Activated T-cell treated with anti-CD3 and anti-CD28 coated beads for 4 hours (primary cell): ENCODE measurements at places on chromosomes 3 and 15.

DNA sequence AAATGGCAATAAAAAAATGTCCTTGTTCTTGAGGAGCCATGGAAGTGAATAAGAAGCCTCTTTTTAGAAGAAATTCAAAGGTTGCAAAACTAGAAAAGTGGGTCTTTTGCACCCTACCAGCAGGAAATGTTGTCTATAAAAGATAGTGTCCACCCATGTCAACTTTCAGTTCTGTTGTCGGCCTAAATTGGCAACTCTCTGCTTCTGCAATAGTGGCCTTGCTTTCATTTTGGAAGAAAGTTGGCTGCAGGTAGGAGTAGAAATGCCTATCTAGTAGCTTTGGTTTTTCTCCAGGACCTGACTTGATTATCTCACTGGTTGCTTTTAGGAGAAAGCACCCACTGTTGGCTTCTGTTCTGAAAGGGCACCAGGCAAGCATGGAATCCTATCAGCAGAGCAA, 85.4 kb downstream of the TMEM108 start:
- DNase-seq: no peak

- no peak for DNase-seq
Measured at GRCh38 chr3:194079702-194080172, 56.2 kb upstream of the HES1 start.

GRCh38 chr15:22891426-22892210, 53.2 kb downstream of the NIPA2 start:
- DNase-seq: no peak

GRCh38 chr3:17518189-17519059, 224.0 kb downstream of the TBC1D5 start:
- DNase-seq: no peak

GRCh38 chr3:36558961-36559360, 178.7 kb downstream of the STAC start:
- DNase-seq: no peak

DNA sequence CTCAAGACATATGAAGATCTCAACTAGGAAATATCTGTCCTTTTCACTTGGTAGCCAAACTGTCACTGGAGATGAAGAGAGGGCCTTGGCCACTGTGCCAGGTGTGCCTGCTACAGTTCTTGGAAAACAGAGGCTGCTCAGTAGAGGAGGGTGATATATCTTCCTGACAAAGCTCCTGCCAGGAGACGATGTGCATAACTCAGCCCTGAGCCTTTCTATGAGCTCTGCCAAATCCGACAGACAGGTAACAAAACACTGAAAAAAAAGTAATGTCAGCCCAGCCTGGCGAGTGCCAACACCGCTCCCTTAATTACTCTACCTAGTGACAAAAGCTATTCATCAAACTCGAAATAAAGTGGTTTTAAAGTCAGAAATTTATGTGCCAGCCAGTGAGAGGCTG, 123.2 kb downstream of the MFSD1 start:
- DNase-seq: no peak

GRCh38 chr3:52082951-52083350, 26.6 kb upstream of the DUSP7 start:
- DNase-seq: no peak

DNA sequence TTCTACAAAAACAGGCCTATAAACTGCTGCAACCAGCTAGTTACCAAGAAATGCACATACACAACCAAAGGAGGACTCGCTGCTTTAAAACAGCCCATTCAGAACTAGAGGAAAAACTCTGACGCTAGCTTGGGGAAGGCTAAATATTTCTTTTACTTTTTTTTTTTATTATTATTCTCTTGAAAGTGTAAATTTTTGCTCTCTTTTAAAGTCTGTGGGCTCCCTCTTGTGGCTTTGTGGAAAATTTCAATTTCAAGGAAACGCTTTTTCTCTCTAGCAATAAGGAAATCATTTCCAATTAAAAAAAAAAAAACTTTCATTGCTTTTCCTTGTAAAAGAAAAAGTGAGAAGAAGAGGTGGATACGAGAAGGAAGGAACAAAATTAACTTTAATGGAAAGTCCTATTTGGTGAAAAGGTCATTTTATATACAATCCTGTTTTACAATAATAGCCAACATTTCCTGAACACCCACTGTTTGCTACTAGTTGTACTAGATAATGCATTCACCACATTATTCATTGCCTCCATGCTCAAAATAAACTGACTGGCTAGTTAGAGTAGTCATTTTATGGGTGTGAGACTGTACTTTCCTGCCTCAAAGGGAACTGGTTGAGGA, 51.2 kb upstream of the SAMMSON start:
- DNase-seq: no peak

GRCh38 chr3:150447631-150448465, 39.8 kb downstream of the TSC22D2 start:
- no peak for DNase-seq

- no peak for DNase-seq
Measured at GRCh38 chr3:183529717-183530116, 25.8 kb downstream of the KLHL6 start.

- DNase-seq: no peak
Measured at GRCh38 chr15:92884436-92885223, 15.5 kb upstream of the CHD2 start.

- DNase-seq: no peak
Measured at GRCh38 chr15:38826880-38827279, 262.3 kb upstream of the RASGRP1 start.

GRCh38 chr3:149969110-149969939, 1.4 kb downstream of the PFN2 start:
- DNase-seq: no peak

GRCh38 chr3:186998937-186999368, 68.6 kb downstream of the ST6GAL1 start:
- DNase-seq: no peak

DNA sequence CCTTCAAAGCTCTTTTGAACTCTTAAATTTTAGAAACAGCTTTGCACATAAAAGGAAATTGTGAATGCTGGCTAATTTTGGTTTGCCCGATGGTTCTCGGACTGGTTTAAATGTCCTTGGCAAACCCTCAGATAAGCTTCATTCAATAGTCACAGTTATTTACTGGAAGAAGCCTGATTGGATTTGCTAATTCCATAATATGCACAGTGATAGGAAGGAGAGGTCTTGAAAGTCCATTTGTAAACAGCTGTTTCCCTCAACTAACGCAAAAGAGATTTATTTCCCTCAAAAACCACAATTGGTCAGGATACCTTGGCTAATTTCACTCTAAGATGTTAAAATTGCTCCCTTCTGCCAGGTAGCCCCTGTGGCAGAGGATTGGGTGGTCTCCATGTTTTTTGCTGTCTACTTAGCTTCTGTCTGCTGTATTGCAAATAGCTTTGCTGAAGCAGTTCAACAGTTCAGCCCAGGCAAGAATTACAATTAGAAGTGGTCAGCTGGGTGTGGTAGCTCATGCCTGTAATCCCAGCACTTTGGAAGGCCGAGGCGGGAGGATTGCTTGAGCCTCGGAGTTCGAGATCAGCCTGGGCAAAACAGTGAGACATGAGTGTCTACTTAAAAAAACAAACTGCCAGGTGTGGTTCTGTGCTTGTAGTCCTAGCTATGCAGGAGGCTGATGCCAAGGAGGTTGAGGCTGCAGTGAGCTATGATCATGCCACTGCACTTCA, 30.6 kb upstream of the PROK2 start:
- DNase-seq: no peak

- no peak for DNase-seq
Measured at GRCh38 chr3:85796140-85796539, 837.4 kb downstream of the CADM2 start.

- DNase-seq: no peak
Measured at GRCh38 chr3:121809249-121809648, 25.6 kb downstream of the IQCB1 start.

DNA sequence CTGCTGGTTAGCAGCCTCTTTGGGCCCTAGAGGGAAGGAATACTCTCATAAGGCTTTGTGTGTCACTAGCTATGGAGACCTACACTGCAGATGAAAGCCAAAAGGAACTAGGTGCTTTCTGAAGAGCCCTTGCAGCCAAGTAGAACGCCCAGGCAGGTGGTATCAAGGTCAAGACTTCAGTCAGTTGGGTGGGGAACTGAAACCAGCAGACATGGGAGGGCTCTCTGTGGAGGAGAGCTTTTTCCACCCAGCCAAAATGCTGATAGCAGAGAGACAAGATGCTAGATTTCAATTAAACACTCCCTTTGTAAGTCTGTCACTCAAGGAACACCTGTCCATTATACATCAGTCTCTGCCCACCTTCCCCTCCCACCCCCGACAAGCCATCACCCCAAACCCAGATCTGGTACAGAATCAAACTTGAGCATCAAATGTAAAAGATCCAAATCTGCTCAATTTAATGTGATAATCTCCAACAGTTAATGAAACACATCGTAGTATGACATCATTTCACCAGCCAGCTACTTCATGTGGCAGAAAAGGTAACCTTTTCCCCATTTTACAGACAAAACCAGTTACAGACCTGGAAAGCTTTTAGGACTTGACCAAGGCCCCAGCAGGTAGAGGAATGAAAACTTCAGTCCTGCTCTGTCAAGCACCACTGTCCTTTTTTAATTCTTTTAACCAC, 14.6 kb downstream of the MRPS25 start:
- DNase-seq: no peak

- no peak for DNase-seq
Measured at GRCh38 chr3:20511863-20512505, 326.0 kb upstream of the SGO1 start.

GRCh38 chr15:39320886-39321285, 260.0 kb upstream of the THBS1 start:
- no peak for DNase-seq

GRCh38 chr3:107269136-107269535, 108.1 kb upstream of the CCDC54 start:
- no peak for DNase-seq

GRCh38 chr15:90240856-90241255, 6.8 kb downstream of the GDPGP1 start:
- no peak for DNase-seq

- DNase-seq: no peak
Measured at GRCh38 chr3:99410789-99411311, 227.5 kb upstream of the COL8A1 start.

DNA sequence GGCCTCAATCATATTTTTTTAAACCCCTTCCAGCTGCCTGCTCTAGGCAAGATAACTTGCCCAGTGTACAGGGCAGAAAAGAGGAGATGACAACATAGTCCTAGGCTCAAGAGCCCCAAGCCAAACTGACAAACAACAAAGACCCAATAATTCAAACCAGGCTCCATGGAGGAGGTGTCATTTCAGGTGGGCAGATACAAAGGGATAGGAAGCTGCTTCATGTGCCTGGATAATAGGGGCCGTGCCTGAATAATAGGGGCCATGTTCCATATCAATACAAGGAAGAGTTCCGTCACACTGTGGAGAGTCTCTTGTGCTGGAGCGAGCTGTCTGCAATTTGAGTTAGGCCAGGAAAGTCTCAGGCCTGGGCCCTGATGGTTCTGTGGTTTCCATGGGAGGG, 35.4 kb upstream of the TRIM71 start:
- DNase-seq: no peak

GRCh38 chr3:177410730-177411129, 213.4 kb upstream of the TBL1XR1 start:
- no peak for DNase-seq

- no peak for DNase-seq
Measured at GRCh38 chr3:7734456-7734855, 767.2 kb upstream of the LMCD1 start.

DNA sequence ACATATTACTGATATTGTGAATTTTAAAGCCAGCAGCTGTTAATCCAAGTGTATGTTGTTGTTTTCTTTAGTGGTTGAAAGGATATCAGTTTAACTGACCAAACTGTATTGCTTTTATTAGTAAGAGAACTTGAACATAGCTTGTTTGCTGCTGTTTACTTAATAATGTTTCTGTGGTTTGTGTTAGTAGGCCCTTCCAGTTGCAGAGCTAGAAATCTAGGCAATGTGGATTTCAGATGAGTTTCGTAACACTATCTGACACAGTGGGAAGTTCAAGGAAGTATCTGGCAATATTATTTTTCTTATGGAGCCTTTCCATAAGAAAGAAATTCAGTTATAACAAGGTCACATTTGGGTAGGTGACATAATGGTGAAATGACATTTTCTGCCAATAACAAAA, 18.5 kb downstream of the ZNF609 start:
- DNase-seq: no peak

- DNase-seq: no peak
Measured at GRCh38 chr3:59082106-59082505, 32.3 kb upstream of the CFAP20DC start.

DNA sequence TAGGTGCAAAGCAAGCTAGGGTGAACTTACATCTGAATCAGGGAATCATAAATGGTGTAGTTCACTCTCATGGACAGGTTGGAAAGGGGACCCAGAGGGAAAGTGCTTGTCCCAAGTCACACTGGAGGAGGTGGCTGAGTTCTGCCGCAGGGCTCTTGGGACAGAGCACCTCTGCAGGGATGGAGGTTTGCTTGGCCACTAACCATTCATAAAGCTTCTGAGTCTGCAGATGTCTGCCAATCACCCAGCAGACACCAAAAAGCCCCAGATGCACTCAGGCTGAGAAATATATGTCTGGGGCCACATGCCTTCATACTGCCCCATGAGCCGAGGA, 17.9 kb upstream of the RTP2 start:
- DNase-seq: no peak

- no peak for DNase-seq
Measured at GRCh38 chr3:149623824-149624223, 34.0 kb downstream of the WWTR1 start.

GRCh38 chr3:37138816-37139215, 35.6 kb downstream of the LRRFIP2 start:
- DNase-seq: no peak

DNA sequence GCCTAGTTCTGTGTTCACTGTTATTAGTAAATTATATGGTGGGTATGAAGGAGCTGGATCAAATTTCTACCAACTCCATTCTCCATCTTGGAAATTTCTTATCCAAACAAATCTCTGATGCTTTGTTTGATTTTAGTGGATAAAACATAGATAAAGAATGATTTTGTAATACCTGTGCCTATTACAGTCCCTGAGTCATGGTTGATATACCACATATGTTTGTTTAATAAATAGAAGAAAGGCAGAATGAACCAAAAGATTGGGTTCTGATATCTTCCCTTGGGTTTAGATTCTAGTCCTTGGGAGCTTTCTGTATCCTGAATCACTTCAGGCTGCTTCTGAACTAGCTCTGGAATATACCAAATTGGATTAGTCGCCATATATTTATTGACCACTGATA, 203.6 kb downstream of the PDCD6IP start:
- DNase-seq: no peak

GRCh38 chr3:139044366-139045210, at the start of gene PRR23C:
Gene PRR23C, minus strand, starts transcription at chr3:139044892. Its CDS starts 272 bp downstream, at chr3:139044620.
- no peak for DNase-seq

- no peak for DNase-seq
Measured at GRCh38 chr3:32733631-32734229, 48.7 kb downstream of the CNOT10 start.

DNA sequence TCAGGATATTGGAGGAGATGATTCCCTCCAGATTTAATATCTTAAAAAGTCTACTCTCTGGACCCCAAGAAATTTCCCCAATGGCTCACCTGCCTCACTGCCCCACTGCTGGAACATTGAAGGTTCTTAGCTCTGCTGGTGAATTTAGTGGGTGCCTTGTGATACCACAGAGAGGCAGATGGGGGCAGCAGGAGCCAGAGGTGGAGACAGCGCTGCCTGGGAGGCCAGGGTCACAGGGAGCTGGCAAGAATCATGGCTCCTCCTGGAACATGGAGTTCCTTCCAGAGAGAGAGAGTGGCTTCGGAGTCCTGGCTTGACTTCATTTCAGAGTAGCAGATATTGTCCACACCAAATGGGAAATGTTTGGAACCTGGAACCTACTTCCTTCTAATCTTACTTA, 263.5 kb upstream of the CFAP20DC start:
- DNase-seq: no peak
